ENCODE measurements at places on chromosomes 12 and 14. TPM values are rescaled to one million over a fixed set of nuclear protein-coding genes. Genes with fewer than 3 reads are reported as not detected.

The KLHDC1 gene
- total RNA-seq: 6.0 TPM

The OR10P1 gene
- total RNA-seq: not detected

The CRIP1 gene
- total RNA-seq: 59.4 TPM

The ARHGEF25 gene
- total RNA-seq: 11.9 TPM

The KLRK1 gene
- total RNA-seq: not detected

The CCDC196 gene
- not detected for total RNA-seq

The CELA1 gene
- not detected for total RNA-seq

The TPCN1 gene
- total RNA-seq: 145 TPM

The MGST1 gene
- 23.4 TPM for total RNA-seq

The ERBB3 gene
- total RNA-seq: 2.9 TPM

The NR2C1 gene
- total RNA-seq: 36.8 TPM

The BIN2 gene
- total RNA-seq: 1.7 TPM

The MIP gene
- not detected for total RNA-seq

The CABP1 gene
- total RNA-seq: 8.0 TPM

The PRB2 gene
- not detected for total RNA-seq

The GALNT6 gene
- total RNA-seq: 0.77 TPM

The DDX23 gene
- 36.4 TPM for total RNA-seq

The ANG gene
- 4.0 TPM for total RNA-seq

The LRP6 gene
- total RNA-seq: 27.3 TPM

The NYNRIN gene
- total RNA-seq: 7.3 TPM

The PIWIL1 gene
- not detected for total RNA-seq

The CFAP251 gene
- total RNA-seq: 0.92 TPM

The IAPP gene
- total RNA-seq: not detected

The REP15 gene
- 7.5 TPM for total RNA-seq

The GRIP1 gene
- total RNA-seq: 7.7 TPM

The ALDH2 gene
- 410 TPM for total RNA-seq

The OTOGL gene
- total RNA-seq: 0.27 TPM

The PPP1R13B gene
- total RNA-seq: 107 TPM

The STK38L gene
- total RNA-seq: 66.1 TPM

The SMCO2 gene
- total RNA-seq: not detected

The KRT71 gene
- total RNA-seq: not detected

The HCAR3 gene
- total RNA-seq: 0.12 TPM

The TOMM20L gene
- total RNA-seq: not detected

The GLI1 gene
- total RNA-seq: 0.37 TPM

The AQP2 gene
- not detected for total RNA-seq

The C12orf42 gene
- not detected for total RNA-seq

The HOXC10 gene
- not detected for total RNA-seq

The TAS2R43 gene
- total RNA-seq: not detected

The MSRB3 gene
- 150 TPM for total RNA-seq

The KRAS gene
- 12.1 TPM for total RNA-seq

The BBOF1 gene
- 2.5 TPM for total RNA-seq

The KRT73 gene
- not detected for total RNA-seq

The MDGA2 gene
- not detected for total RNA-seq
